ENCODE measurements at places on chromosomes 6 and 20. TPM values are rescaled to one million over a fixed set of nuclear protein-coding genes. Genes with fewer than 3 reads are reported as not detected.

The TRIM38 gene
- total RNA-seq: 15.6 TPM

The DPM1 gene
- total RNA-seq: 32.9 TPM

The CYB5R4 gene
- 18.1 TPM for total RNA-seq

The SLC22A16 gene
- total RNA-seq: 0.22 TPM

The COL20A1 gene
- total RNA-seq: 0.22 TPM

- no peak for DNase-seq
Observed at GRCh38 chr20:20060234-20060998, 8.1 kb downstream of the CFAP61 start.

DNA sequence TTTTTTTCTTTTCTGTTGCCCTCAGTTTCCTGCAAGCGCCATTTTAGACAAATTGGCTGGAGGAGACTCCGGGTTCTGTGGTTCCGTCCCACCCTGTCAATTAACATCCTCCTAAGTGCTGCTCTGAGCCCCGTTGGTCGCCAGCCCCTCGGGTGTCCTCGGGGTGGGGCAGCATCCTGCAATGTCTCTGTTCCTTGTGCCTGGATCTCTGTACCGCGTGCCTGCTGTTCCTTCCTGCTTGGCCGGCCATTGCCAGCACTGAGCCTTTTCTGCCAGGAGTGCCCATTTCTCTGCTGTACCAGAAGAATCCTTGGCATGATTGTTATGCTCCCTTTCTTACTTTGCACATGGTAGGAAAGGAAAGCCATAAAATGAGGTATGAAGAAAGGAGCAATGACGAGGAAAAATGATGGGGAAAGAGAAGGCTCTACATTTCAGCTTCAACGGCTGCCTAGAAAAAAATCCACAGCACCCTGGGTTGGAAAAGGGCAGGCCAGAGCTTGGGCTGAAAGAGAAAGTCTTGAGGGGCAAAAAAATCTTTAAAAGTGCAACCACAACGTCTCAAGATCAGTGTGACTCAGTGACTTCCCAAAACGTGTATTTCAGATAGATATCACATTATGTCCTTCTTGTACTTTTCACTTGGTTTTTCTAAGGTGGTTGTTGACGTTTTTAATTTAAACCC lies 256.7 kb downstream of the CLIC5 start:
- DNase-seq: no peak

- no peak for DNase-seq
Observed at GRCh38 chr6:106146852-106147351, 60.8 kb downstream of the PRDM1 start.

DNA sequence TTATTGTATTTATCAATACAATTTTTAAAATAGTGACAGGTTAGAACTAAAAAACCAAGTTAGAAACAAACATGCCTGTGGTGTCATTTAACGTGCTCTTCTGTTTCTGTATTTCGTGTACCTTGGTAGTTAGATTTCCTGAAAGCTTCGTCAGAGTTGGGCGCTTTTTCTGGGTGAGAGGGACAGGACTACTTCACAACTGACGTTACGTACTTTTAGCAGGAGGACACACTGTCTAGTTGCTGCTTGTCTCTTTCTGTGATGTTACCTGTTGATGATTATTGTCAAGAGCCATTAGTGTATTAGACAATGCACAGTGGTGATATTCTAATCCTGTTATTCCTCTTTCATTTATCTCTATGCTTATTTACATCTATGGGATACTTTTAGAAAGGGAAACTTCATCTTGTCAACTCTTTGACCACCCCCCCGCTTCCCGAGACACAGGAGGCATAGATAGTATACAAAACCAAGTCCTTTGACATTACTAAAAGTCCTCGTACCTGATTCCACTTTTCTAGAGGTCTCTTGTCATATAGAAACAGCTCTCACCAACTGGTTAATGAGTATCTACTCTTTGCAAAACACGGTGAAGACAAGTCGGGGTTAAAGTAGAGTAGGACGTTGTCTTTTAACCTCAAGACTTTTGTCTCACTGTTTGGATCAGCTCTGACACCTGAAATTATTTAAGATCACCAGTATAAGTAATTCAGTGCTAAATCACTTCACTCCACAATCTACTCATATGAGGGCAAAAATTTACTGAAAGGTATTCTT lies 96.3 kb downstream of the LYRM2 start:
- DNase-seq: no peak

DNA sequence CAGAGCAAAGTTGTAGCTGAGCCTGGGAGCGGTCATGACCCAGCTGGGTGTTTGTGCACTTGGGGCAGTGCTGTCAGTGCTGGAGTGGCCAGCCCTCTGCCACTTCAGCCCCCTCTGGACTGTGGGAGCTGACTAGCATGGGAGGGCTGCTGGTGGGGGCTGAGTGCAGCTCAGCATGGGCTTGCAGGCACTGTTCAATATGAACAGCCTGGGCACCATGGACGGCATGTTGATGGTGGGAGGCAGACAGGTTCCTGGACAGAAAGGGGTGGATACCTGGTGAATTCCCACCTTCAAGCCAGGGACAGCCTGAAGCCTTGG lies 50.5 kb downstream of the GGTLC1 start:
- DNase-seq: no peak

DNA sequence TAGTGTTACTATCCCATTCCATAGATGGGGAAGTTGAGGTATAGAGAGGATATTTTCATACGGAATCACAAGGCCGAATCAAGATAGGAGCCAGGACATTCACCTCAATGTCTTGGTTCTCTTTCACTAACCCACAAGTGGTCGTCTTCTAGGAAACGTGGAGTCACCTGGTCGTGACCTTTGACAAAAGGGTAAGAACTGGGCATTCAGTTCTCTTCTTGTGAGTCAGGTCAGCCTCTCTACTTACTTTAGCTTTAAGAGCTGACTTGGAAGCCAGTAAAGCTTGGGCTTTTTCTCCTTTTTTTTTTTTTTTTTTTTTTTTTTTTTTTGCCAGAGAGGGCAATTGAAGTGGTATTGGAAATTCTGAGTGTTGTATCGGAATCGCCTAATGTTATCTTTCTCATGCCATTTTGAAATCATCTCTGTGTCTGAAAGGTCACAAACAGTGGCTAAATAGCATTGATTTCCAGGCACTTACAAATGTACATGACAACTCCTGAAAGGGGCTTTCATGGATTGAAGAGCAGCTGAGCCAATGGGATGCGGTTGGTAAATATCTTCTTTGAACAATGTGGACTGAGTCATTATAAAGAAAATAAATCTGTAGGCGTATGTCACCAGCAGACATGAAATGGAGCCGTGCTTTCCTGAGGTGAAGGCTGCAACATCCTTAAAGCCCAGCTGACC lies 356.9 kb downstream of the KIF16B start:
- no peak for DNase-seq

- DNase-seq: no peak
Observed at GRCh38 chr6:32668226-32668747, 1.8 kb upstream of the HLA-DQB1 start.
